ENCODE measurements at places on chromosomes 11 and 22.

DNA sequence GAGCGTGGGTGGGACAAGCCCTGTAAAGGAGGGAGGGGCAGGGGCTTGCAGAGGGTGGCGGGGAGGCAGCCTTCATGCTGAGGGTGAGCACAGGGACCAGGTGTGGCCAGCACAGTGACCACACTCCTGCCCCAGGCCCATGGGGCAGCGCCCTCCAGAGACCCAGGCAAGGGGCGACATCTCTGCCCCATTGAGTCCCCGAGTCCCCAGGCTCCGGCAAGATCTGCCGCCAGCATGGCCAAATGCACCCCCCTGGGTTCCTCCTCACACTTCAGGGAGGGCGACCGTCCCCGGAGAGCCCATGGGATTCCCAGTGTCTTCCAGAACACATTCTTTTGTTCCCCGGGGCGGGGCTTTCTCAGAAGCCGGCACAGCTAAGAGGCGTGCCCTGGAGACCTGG, 362.5 kb downstream of the TBC1D22A start:
- DNase-seq, result no peak

DNA sequence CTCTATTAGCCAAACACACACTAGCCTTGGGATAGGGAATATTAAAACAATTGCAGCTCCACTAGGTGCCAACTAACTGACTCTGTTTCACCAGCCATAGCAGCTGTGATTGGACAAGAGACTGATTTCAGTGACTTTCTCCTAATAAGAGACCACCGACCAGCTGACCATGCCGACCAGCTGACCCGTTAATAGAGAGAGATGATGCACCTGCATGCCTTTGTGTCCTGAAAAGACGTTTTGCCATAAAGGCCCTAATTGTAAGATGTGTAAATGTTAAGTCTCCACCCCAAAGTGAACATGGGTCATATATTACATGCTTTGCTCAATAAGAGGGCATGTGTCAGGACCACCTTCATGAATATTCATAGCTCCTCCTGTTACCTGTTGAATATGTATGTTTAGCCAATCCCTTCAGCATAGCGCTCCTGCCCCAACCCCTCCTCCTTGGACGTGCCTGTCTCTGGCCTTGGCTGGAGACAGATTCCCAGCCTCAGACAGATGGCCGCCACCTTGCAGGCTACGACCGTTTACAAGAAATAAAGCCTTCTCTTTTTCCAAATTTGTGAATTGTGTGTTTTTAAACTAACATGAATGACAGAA, 1.3 kb upstream of the NADSYN1 start:
- no peak for DNase-seq

DNA sequence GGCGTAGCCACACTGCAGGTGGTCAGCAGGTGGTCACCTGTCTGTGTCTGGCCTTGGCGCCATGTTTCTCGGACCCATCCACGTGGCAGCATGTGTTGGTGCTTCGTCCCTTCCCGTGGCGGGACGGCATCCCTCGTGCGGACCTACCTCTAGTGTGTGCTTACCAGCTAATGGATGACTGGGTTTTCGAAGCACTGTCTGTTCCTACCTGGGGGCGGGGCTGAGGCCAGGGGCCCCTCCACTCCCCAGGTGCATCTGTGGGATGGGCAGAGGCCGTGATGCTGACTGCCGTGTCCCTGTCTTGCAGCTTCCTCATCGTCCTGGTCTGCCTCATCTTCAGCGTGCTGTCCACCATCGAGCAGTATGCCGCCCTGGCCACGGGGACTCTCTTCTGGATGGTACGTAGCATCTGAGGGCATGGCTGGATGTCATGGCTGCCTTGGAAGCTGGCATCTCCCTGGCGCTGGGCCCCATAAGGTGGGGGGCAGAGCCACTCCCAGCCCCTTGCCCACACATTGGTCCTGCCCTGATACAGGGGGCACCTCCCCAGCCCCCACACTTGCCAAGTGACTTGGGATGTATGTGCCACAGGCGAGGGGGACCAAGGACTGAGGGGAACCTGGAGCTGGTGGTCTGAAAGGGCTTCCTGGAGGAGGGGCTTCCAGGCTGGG, 82.9 kb downstream of the KCNQ1 start:
- no peak for DNase-seq

- no peak for DNase-seq
These were observed 72.1 kb downstream of the ELFN2 start for GRCh38 chr22:37355174-37355573.

- no peak for DNase-seq
These were observed 54.4 kb downstream of the IGLL5 start for GRCh38 chr22:22941831-22942510.

DNA sequence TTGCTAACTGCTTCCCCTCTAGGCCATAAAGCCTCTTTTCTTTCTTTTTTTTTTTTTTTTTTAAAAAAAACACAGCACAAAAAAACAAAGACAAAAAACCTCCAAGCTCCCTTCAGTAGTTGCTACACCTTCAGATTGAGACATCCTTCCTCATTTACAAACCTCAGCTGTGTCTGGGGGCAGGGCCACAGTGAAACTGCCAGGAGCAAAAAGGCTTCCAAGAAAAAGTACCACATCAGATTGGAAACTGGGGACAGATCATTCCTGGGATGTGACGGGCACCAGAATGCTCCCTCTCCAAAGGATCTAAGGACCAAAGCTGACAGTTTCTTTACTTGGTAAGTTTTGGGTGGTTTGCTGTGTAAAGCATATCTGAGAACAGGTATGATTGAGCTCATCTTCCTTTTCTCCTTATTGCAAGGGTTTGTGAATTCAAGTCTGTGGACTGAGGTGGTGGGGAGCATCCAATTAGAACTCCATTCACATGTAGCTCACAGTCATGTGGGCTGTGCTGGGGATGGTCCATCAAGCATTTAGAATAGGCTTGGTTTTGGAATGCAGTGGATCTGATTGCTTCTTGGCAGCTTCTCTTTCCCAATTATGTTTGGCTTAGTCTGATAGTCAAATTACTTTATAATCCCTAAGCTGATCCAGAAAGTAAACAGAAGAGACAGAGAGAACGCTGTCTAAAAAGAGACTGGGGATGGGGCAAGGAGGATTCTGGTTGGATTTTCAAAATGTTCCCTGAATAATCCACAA, 705 bp downstream of the BBOX1 start:
- DNase-seq, result no peak

DNA sequence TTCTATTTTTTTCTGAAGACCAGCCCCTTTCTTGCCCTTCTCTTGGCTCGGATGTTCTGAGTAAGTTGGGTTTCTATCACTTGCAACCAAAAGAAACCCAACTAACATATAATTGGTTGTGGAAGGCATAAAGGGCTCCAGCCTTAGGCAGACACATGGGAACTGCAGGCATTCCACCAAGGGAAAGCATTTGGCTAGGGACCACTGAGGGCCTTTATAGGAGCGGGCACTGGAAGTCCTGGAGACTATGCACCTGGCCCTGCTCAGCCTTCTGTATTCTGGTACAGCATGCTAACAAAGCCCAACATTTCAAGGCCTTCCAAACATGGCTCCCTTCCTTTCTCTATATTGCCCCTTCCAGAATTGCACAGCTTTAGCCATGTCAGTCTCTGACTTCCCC, 17.6 kb upstream of the LMO1 start:
- no peak for DNase-seq

DNA sequence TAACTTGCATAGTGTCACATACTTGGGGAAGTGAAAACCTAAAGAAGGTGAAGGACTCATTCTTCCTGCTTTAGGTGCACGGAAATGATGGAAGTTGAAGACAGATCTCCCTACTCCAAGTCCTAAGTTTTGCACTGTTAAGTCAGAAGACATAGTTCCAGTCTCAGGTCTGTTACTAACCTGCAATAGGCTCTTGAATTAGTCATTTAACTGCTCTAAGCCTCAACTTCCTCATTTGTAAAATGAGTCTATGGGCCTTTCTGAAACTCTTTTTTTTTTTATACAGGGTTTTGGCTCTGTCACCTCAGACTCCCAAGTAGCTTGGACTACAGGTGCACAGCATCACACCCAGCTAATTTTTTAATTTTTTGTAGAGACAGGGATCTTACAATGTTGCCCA, 30.8 kb upstream of the POU2AF1 start:
- DNase-seq, result no peak

GRCh38 chr22:28943501-28943879, 60.1 kb downstream of the ZNRF3 start:
- no peak for DNase-seq

GRCh38 chr11:1484695-1485503, 1.7 kb downstream of the MOB2 start:
- DNase-seq, result no peak

DNA sequence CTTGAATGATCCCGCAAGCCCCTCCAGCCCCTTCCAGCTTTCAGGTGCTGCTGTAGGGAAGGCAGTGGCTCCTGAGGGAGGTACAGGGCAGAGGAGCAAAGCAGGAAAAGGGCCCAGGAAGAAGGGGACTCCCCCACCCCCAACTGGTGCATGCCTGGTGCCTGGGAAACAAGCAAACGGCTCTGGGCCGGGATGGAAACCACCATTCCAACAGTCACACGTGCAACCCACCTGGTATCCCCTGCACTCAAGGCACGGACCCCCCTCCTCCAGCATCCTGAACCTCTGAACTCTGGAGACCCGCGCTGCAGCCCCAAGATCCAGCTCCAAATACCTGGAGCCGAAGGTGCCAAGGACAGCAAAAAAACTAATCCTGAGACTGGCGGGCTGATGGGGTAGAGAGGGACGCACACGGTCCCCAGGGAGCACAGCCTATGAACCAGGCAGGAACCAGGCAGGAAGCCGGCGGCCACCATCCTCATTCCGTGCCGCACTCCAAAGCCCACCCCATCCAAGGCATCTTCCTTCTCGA, 537 bp downstream of the SCN4B start:
- DNase-seq, result no peak

DNA sequence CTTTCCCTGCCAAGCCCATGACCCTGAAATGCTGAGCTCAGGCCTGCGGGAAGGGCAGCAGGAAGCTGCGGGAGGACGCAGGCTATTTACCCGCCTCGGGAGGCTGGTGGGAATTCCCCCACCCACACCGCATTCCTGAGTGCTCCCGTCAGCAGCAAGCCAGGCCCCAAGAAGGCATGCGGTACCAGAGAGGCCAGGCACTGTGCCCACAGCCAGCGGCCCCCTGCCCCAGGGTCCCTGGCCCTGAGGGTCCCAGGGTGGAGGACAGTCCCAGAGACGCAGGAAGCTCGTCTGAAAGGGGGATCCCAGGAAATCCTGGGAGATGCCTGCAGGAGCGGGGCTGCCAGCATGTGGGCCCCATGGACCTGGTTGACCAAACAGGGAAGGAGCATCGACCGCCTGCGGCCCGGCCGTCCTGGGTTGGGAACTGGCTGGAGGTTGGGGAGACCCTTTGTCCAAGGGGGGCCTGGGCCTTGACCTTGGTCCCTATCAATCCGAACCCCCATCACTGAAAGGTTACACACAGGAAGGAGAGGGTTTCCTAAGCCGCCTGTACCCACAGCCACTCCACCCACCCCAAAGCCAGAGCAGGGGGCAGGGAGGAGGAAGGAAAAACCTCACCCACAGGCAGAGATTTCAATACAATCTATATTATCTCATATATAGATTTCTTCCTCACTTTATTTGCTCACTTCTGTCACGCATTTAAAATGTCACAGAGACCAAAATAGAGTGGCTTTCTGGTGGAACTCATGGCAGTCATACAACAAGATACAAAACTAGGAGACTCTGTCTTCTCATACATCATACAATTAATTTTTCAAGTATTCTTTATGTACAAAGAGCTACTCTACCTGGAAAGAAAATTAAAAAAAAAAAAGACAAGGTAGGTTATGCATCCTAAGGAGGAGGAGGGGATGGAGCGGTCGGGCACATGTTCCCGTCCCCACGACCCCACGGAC, 17.1 kb downstream of the MAFF start:
- peak; percentile 67 for DNase-seq

DNA sequence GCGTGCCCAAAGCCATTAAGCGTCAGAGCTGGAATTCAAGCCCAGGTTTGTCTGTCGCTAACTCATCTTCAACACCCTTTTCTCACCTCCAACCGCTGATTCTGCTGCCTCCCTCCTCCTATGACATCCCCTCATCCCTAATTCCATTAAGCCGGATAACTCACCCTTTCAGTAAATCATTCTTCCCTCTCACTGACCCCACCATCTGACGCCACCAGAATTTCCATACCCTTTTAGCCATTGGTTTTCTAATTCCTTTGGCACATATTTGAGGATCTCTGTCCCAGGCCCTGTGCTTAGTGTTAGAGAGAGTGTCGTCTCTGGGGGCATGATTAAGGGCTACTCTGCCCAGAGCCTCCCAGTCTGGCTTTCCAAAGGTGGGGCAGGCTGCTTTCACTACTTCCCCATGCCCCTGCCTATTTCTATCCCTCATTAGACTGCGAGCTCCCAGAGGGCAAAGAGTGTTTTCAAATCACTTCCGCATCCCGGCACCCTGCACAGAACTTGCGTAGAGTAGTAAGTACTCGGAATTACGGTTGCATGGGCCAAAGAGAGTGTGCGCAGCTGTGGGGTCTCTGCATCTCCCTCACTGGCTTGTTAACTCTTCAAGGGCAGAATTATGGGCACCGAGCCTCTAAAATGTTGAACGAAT, 3.9 kb downstream of the KLHL35 start:
- no peak for DNase-seq

GRCh38 chr22:44005524-44005923, 18.6 kb upstream of the PARVB start:
- DNase-seq, result no peak

DNA sequence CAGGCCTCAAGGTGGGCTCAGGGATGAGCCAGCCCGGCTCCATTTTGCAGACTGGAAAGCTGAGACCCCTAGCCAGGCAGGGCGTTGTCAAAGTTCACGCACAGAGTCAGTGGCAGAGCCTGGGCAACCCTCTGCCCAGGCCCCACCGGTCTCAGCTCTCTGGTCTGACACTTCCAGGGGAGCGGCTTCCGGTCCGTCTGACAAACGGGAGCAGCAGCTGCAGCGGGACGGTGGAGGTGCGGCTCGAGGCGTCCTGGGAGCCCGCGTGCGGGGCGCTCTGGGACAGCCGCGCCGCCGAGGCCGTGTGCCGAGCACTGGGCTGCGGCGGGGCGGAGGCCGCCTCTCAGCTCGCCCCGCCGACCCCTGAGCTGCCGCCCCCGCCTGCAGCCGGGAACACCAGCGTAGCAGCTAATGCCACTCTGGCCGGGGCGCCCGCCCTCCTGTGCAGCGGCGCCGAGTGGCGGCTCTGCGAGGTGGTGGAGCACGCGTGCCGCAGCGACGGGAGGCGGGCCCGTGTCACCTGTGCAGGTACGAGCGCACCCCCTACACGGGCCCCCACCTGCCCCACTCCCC, 36.0 kb downstream of the CD6 start:
- DNase-seq, result no peak

- DNase-seq, result no peak
These were observed 439 bp downstream of the LMO1 start for GRCh38 chr11:8263109-8263768.

DNA sequence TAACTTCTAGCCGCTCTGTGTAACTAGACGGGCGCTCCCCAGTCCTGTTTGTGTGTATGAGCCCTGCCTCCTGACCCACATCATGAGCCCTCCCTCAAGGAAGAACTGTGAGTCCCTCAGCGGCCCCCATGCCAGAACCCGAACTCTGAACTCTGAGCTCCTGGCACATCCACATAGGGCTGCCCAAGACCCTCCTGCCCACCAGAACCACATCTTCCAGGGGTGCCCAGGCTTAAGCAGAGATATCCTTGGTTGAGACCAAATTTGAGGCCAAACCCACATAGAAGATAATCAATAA, 3.0 kb downstream of the TRIM29 start:
- DNase-seq, result no peak

All from T1000 (cell line).